ENCODE measurements at places on chromosomes 16 and 17. TPM values are rescaled to one million over a fixed set of nuclear protein-coding genes. Genes with fewer than 3 reads are reported as not detected.

DNA sequence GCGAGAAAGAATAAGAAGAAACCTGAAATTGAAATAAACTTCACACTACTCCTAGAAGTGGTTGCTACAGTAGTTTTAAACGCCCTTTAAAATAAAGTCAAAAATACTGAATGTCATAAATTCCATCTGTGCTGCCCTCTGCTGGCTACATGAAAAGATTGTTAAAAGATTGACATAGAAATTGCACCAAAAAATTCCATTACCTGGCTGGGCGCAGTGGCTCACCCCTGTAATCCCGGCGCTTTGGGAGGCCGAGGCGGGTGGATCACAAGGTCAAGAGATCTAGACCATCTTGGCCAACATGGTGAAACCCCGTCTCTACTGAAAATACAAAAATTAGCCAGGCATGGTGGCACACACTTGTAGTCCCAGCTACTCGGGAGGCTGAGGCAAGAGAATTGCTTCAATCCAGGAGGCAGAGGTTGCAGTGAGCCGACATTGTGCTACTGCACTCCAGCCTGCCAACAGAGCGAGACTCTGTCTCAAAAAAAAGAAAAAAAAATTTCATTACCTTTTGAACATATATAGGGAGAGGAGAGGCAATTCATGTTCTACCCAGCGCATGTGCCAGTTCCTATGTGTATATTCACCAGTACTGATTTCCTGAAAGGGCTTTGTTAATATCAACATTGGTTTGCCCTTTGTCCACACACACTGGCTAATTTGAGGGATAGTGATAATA lies 36.5 kb downstream of the CYTH1 start:
- no peak for DNase-seq

GRCh38 chr16:67068212-67068753 lies 39.3 kb downstream of the CBFB start:
- DNase-seq: no peak

- DNase-seq: no peak
Measured at GRCh38 chr17:46963571-46963970, 15.5 kb downstream of the RPRML start.

DNA sequence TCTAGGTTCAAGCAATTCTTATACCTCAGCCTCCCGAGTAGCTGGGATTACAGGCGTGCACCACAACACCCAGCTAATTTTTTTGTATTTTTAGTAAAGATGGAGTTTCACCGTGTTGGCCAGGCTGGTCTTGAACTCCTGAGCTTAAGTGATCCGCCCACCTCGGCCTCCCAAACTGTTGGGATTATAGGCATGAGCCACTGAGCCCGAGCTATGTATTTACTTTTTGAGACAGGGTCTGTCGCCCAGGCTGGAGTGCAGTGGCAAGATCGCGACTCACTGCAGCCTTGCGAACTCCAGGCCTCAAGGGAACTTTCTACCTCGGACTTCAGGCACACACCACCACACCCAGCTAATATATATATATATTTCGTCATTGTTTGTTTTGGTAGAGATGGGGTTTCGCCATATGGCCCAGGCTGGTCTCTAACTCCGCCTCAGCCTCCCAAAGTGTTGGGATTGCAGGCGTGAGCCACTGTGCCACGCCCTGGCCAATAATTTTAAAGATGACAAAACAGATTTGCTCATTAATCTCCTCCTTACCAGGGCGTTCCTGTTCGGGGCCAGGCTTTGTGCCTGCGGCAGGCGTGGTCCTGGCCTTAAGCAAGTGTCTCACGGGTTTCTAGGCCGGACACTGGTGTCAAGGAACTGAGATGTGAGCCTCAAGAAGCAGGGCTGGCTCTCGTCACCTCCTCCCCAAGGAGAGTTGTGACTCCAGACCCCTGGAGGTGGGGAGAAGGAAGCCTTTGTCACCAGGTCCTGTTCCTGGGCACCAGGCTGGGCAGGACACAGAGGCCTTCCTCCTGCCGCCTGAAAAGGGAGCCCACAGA lies 4.3 kb upstream of the NPW start:
- no peak for DNase-seq

DNA sequence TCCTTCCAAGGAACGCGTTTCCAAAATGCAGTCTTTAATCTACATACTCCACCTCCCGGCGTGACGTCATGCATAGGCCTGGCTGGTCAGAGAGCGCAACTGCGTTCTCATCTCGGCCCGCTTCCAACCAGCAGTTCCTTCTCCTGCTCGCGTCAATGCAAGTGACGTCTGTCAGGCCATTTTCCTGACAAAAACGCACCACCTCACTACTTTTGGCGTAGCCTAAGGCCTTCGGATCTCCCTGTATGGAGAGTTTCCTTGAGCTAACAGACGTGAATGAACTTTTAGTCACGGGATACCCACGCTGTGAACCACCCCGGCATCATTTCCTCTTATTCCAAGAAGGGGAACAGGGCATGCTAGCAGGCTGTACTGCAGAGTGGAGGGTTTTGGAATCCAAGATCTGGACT lies 25.0 kb downstream of the TEX14 start:
- peak; percentile 93 for DNase-seq

GRCh38 chr16:25608002-25608401 lies 83.8 kb upstream of the HS3ST4 start:
- DNase-seq: no peak

The TBC1D26 gene
- total RNA-seq: not detected

The PRR35 gene
- total RNA-seq: not detected

DNA sequence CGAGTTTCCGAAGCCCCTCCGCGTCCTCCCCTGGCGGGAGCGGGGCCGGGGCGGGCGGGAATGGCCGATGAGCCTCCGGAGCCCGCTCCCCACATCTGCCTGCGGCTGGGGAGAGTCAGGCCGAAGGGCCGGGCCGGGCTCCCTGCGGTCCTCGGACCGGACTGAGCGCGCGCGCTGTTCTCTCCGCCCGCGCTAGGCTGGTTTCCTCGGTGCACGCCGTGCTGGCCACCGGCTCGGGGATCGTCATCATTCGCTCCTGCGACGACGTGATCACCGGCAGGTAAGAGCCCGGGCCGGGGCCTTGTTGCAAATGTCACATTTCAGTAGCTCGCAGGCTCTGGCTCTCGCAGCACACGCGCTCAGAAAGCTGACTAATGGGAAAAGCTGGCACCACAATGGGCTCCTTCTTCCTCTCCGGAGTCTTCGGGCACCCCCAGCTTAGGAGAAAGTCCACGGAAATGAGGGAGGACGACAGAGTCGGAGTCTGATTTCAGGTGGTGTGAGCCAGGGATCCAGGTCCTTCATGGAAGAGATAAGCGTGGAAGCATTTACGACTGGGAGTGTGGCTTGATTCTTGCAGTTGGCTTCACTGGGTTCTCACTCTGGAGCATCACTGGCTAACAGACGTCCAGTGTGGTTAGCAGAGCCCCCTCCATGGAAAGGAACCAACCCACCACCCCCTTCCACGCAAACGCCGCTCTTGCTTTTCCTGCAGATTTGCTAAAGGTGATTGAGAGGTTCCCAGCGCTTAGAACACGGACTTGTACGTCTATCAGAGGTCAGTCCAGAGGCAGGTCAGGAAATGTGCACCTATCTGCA lies 715 bp downstream of the TLCD3A start:
- peak; percentile 74 for DNase-seq

Data from Right ventricle myocardium inferior (tissue), 1 donor.